ENCODE measurements at places on chromosomes 2 and 18. TPM values are rescaled to one million over a fixed set of nuclear protein-coding genes. Genes with fewer than 3 reads are reported as not detected.
A peak's percentile ranks its signal among the peaks of the same experiment; 100 is the strongest.

GRCh38 chr2:233936089-233936488 is 18.9 kb downstream of the TRPM8 start:
- H3K36me3 ChIP-seq, result no peaks in the 10 kb centered on the region
- H3K27ac ChIP-seq, result no peak overlapping the region

DNA sequence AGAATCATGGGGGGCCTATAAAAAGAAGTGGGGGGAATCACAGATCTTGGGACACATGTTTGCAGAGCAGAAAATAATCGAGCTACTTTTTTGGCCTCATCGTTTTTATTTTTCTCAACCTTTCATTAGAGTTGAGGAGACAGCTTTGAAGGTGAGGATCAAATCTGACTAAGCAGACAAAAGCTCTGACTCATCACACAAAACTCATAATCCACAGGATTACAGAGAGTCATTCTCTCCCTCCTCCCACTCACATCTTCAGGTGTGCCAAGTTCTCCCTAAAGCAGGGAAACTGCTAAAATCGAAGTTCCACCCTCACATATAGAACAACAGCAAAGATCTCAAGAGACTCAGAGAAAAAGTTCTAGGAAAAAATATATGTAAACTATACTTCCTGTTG is 15.6 kb downstream of the BAZ2B start:
- no peak overlapping the region for H3K27ac ChIP-seq
- H3K4me3 ChIP-seq, result no peak overlapping the region
- no peaks in the 10 kb centered on the region for H3K27me3 ChIP-seq
- H3K36me3 ChIP-seq, result no peaks in the 10 kb centered on the region

DNA sequence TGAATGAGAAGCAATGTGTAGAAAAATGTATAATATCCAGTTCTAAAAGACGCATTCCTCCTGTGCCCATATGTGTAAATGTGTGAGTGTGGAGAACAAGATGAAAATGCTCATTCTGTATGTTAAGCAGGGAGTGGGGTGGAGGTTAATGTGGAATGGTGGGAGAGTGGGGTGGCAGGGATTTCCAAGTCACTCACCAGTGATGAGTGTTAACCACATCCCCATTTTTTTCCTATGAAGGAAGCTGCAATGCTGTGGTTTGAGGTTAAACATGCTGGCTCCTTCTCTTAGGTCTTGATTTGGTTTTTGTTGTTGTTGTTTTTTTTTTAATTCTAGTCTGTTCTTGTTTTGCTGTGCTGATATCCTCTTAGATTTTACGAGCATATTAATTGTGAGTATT is 169.4 kb downstream of the NEDD4L start:
- H3K4me1 ChIP-seq, result peaks cover 5% of the 10 kb centered on the region
- H3K27me3 ChIP-seq, result no peaks in the 10 kb centered on the region
- no peak overlapping the region for H3K4me3 ChIP-seq

DNA sequence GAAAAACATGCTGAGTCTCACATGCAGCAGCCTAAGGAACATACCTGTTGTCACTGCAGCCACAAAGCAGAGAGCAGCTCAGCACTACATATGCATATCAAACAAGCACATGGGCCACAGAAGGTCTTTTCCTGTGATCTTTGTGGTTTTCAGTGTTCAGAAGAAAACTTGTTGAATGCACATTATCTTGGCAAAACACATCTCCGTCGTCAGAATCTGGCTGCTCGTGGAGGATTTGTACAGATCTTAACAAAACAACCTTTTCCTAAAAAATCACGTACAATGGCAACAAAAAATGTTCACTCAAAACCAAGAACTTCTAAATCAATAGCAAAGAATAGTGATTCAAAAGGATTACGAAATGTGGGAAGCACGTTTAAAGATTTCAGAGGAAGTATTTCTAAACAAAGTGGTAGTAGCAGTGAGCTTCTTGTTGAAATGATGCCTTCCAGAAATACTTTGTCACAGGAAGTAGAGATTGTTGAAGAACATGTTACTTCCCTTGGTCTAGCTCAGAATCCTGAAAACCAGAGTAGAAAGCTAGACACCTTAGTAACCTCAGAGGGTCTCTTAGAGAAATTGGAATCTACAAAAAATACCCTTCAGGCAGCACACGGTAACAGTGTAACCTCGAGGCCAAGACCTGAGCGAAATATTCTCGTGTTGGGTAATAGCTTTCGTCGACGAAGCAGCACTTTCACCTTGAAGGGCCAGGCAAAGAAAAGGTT is 34.1 kb downstream of the ZNF407 start:
- no peak for DNase-seq
- no peak overlapping the region for H3K4me3 ChIP-seq
- no peak overlapping the region for H3K27ac ChIP-seq
- no peaks in the 10 kb centered on the region for H3K4me1 ChIP-seq

DNA sequence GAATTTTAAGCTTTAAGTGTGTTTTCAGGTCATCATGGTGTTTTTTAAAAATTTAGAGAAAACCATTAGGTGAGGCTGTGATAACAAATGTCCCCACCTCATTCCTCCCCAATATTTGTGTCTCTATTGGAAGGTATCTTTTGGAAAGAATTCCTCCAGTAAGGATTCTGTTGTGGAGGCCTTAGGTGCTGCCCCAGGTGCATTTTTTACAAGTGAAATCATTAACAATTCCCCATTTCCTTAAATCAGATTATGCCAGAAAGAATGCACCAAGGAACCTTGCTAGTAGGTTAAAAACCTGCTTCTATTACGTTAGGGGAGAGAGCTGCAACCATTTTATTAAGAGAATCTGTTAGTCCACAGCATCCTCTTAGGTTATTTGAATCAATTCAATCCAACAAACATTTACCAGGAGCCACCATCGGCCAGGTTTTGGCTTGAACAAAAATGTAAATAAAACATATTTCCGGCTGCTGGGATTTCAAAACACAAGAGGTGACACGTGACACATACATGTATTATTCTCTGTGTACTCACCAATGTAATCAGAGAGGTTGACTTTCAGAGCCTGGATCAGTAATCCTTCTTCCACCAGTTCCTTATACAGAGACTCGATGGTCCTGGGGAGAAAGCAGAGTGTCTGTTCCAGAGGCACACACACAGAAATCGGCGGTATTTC is 112.5 kb upstream of the ASB18 start:
- H3K4me3 ChIP-seq, result no peak overlapping the region
- no peaks in the 10 kb centered on the region for H3K36me3 ChIP-seq
- H3K4me1 ChIP-seq, result no peaks in the 10 kb centered on the region
- no peaks in the 10 kb centered on the region for H3K27me3 ChIP-seq

DNA sequence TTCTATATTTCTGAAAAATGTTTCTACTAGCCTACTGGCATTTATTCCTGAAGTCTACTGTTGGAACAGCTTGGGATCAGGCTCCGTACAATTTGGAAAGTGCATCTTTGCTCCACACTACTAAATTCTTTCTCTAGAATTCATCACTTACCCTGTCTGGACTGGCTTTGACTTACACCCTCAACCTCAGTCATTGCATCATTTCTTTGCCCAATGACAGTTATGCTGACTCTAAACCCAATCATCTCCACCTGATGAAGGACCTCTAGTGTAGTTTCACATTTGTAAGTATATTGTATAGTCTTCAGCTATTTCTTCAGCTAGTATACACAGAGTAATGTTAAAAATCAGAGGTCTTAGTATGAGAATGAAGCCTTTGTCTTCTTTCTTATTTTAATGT is 359.6 kb upstream of the MC4R start:
- no peaks in the 10 kb centered on the region for H3K36me3 ChIP-seq
- H3K4me3 ChIP-seq, result no peak overlapping the region
- H3K27ac ChIP-seq, result no peak overlapping the region
- no peaks in the 10 kb centered on the region for H3K4me1 ChIP-seq
- no peak for DNase-seq

DNA sequence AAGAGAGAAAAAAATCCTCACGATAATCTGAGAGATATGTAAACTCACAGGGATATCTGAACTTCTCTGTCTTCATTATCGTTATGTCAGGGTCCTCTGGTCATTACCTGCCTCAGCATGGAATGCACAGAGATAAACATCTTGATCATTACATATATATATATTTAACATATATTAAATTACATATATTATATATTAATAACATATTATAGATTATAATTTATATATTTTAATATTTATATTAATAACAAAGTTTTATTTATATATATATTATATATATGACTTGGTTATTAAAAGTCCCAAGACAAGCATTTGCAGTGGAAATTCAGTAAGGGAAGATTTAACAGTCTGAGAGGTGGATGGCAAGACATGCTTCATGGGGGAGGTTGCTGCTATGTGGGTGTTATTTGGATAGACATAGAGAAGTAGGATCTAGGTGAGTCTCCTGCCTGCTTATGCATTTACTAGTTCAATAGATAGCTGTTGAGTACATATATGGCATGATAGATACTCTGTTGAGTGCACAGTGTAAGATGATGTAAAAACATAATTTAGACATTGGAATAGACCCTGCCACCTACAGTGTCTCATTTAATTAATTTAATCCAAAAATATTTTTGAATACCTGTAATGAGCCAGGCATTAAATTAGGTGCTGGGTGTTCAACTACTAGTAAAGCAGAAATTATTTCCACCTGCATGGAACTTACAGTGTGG is 255.2 kb downstream of the RAD51AP2 start:
- H3K27me3 ChIP-seq, result no peaks in the 10 kb centered on the region
- no peaks in the 10 kb centered on the region for H3K4me1 ChIP-seq
- no peak overlapping the region for H3K27ac ChIP-seq
- no peaks in the 10 kb centered on the region for H3K36me3 ChIP-seq

DNA sequence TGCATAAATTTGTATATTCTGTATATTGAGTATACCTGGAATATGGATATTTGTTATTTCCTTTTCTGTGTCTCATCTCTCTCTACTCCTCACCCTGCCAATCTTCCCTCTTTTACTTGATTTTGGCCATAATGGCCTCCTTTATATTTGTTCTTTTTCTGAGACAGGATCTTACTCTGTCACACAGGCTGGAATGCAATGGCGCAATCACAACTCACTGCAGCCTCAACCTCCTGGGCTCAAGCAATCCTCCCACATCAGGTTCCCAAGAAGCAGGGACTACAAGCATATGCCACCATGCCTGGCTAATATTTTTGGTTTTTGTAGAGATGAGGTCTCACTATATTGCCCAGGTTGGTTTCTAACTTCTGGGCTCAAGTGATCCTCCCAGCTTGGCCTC is 30.5 kb downstream of the PREPL start:
- no peaks in the 10 kb centered on the region for H3K27me3 ChIP-seq
- no peaks in the 10 kb centered on the region for H3K4me1 ChIP-seq
- no peak for DNase-seq
- H3K36me3 ChIP-seq, result peaks cover 6% of the 10 kb centered on the region

DNA sequence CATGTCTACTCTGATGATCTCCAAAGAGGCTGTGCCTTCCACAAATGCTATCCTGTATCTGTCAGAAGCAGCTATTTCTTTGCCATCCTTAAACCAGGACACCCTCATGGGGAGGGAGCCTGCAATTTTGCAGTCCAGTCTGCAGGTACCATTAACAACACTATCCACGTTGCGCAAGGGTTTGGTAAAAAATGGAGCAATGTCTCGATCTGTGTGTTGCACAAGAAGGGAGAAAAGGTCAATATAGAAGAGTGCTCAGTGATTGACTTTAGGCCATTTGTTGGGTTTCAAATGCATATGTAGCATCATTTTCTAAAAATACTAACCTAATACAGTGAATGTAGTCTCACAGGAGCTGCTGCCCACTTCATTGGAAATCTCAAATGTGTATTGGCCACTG is 74.3 kb downstream of the TTN start:
- H3K4me1 ChIP-seq, result no peaks in the 10 kb centered on the region
- no peak for DNase-seq
- H3K36me3 ChIP-seq, result no peaks in the 10 kb centered on the region
- no peak overlapping the region for H3K27ac ChIP-seq
- H3K27me3 ChIP-seq, result no peaks in the 10 kb centered on the region
- no peak overlapping the region for H3K4me3 ChIP-seq

DNA sequence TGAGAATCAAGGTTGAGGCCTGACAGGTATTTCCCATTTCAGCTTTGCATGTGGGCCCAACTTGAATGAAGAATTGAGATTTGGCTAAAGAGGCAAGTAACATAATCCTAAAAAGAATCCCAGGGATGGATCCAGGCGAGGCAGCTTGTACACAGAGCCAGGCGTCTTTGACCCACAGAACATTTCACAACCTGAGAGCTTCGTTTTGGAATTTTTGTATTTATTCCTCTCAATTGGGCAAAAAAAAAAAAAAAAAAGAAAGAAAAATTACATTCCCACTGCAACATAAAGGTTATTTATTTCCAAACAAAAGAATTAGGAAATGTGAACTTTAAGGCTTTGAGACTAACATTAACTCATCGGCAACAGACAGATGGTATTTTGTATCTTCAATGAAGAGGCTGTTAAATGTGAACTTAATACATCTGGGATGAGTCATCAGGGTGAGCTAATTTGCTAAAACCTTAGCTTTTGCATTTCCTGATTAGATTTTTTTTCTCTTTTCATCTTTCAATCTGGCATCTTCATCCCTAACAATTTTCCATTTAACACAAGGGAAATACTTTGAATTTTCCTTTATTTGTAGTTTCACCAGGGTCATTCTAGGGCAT is 478.5 kb upstream of the TNP1 start:
- no peak for DNase-seq
- no peaks in the 10 kb centered on the region for H3K4me1 ChIP-seq
- no peak overlapping the region for H3K4me3 ChIP-seq
- no peaks in the 10 kb centered on the region for H3K27me3 ChIP-seq

DNA sequence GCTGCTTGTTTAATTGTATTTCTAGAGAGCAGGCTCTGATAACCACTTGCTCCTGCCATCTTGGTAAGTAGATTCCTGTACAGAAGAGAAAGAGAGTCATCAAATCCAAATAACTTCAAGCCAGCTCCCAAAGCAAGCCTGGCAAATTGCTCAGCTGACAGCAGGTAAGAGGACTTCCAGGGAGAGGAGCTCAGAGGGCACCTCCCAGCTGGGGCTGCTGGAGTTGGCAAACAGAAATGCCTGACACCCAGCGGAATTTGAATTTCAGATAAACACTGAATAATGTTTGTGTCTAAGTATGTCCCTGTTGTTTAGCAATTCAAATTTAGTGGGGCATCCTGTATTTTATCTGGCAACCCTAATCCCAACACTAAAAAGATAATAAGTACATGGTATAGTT is 86.2 kb downstream of the MYL12B start:
- DNase-seq, result no peak
- H3K36me3 ChIP-seq, result no peaks in the 10 kb centered on the region
- no peak overlapping the region for H3K27ac ChIP-seq

GRCh38 chr2:182521453-182522404 is 94.9 kb upstream of the PDE1A start:
- H3K27me3 ChIP-seq, result no peaks in the 10 kb centered on the region
- H3K4me3 ChIP-seq, result no peak overlapping the region
- H3K4me1 ChIP-seq, result no peaks in the 10 kb centered on the region

- peaks cover 26% of the 10 kb centered on the region for H3K4me1 ChIP-seq
- no peaks in the 10 kb centered on the region for H3K36me3 ChIP-seq
- no peak overlapping the region for H3K27ac ChIP-seq
These were observed 47.4 kb downstream of the EXOC6B start for GRCh38 chr2:72778410-72778809.

- DNase-seq, result no peak
- H3K36me3 ChIP-seq, result no peaks in the 10 kb centered on the region
These were observed 59.6 kb downstream of the PKDCC start for GRCh38 chr2:42107249-42108042.

- no peaks in the 10 kb centered on the region for H3K36me3 ChIP-seq
- peaks cover 51% of the 10 kb centered on the region for H3K4me1 ChIP-seq
- H3K27ac ChIP-seq, result peak overlapping the region; percentile 92
- no peak for DNase-seq
- no peaks in the 10 kb centered on the region for H3K27me3 ChIP-seq
These were observed 235.0 kb downstream of the KLHL29 start for GRCh38 chr2:23619941-23620340.

The DPP10 gene
- total RNA-seq, result not detected

The GALNT14 gene
- 1.7 TPM for total RNA-seq

The C2orf92 gene
- total RNA-seq, result 11.0 TPM

The NTSR2 gene
- total RNA-seq, result not detected

The MAP3K19 gene
- total RNA-seq, result not detected

The GNAL gene
- total RNA-seq, result 23.3 TPM

The PEX13 gene
- total RNA-seq, result 18.7 TPM

All from vagina (tissue), 2 donors.